Retinal pigment epithelial cell (primary cell): ENCODE measurements at places on chromosomes 4 and X.

- no peak for DNase-seq
These were observed 37.7 kb downstream of the NHS start for GRCh38 chrX:17412692-17413091.

- no peak for DNase-seq
These were observed 1648.0 kb downstream of the STIM2 start for GRCh38 chr4:28508636-28509035.

GRCh38 chr4:176360446-176360845 lies 40.7 kb downstream of the SPCS3 start:
- DNase-seq = no peak

- no peak for DNase-seq
These were observed 392.9 kb downstream of the UNC5C start for GRCh38 chr4:95155759-95156451.

- DNase-seq = no peak
These were observed 13.0 kb downstream of the PNMA6E start for GRCh38 chrX:153387987-153388721.

- peak; percentile 32 for DNase-seq
These were observed 60.4 kb downstream of the NRK start for GRCh38 chrX:105882581-105883275.

DNA sequence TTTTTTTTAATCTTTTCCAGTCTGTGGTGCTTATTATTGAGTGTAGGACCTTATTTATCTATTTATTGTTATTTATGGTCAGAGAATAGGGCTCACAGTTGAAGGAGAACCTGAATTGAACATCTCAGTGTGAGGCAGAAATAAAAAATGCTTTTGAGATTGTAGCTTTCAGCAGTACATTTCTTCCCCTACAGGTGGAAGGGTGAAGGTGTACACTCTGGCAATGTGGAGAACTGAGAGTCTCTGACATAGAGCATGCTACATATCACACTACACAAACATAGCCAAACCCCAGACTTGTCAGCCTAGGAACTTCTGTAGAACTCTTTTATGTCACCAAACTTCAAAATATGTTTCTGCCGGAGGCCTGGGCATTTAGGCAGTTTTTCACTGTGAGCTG lies 140.2 kb downstream of the STIM2 start:
- DNase-seq = no peak

DNA sequence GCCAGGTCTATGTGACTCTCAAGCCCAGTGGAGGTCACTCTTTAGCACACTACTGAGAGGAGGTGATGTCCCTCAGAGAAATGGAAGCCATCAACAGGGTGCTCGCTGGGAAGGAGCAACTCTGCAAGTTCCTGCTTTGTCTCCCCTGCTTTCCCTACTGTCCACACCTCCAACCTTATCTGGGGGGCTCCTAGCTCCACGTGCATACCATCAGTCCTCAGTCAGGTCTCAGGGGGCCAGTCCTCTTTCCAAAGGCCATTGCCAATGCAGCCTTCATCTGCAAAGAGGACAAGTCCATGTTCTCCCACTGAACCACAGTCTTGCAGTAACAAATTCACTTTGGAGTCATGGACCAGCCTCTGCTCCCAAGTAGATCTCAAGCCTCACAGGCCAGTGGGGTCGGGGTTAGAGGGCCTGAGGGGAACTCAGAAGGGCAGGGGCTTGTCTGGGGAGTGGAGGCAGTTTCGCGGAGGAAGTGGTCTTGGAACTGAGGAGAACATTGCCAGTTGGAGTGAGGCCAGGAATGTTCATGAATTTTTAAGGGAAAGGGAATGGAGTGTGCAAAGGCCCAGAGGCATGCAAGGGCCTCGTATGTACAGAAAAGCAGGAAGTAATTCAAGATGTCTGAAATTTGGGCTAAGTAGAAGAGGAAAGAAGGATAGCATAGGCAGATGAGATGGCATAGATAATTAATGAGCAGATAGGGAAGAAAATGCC lies 8.9 kb downstream of the RTL5 start:
- DNase-seq = no peak

DNA sequence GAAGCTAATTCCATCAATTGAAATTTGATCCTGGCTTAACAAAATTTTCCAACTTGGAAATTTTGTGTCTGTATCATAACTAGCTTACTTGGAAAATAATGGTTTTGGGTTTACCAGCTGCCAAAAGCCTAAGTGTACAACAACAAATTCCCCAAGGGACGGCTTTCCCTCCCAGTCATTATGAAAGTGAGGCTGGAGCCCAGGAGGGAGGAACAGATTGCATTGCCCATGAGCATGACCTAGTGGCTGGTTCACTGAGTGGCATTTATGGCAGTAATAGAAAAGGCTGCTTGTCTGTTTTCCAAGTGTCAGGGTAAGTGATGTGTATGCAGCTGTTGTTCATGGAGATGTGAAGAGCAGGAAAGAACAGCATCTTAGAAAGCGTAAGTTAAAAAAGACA lies 70.8 kb upstream of the HHIP start:
- no peak for DNase-seq

DNA sequence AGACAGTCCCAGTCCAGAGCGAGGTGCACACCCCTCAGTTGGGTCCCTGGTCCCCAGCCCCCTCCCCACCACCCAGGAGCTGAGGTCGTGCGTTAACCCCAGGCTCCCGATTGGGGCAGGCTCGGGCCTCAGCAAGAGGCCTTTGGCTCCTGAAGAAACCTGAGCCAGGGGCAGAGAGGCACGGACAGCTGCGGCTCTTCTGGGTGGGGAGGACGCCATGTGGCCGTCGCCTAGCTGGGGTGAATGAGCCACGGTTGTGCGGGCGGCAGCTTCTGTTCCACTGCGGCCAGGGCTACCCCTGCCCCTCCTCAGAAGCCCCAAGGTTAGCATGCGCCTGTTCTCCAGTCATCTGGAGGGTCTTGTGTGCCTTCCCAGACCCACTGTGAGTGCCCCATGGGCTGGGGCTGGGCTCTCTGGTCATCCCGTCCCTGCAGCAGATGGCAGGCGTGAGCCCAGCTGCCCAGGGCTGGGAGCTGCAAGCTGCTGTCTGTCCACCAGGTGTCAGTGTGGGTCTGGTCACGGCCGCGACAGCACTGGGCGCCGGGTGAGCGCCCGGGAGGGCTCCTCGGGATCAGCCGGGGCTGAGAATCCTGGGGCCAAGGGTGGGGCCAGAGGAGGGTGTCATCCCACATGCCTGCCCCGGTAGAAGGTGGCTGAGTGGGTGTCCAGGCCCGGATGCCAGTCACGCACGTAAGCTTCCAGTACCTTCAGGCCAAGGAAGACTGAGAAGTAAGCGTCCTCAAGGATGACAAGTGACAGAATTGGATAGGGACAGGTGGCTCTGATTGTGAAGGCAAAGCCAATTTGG lies 21.9 kb downstream of the ATP2B3 start:
- DNase-seq = no peak

DNA sequence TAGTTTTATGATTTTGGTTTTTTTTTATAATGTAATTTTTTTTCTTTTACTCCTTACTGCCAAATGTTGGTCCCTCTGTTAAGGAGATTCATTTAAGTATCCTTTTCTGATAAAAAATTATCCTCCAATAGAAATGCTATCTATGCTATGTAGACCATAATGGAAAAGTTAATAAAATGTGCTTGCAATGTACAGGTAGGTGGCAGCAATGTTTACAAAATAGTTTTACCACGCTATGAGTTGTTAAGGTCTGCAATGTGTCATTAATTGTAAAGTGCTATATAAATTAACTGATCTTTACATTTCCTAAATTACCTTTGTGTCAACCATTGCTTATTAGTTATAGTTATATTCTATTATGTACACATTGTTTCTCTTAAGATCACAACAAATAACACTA lies 3.8 kb upstream of the CENPC start:
- DNase-seq = peak; percentile 10

DNA sequence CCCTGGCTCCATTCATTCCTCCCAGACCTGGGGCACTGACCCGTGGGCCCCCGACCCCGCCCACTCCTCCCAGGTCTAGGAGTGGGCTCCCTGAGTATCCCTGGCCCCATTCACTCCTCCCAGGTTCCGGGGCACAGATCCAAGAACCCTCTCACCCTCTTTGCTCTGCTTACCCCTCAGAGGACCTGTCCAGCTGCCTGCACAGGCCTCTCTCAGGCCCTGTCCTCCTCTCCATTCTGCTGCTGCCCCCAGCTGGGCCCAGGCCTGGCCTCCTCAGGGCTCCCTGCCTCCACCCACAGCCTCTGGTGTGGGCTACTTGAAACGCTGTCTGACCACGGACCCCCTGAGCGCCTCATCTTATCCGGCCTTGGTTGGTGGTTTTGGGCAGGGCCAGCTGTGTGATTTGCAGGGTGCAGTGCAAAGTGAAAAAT lies 217.7 kb upstream of the PSAPL1 start:
- no peak for DNase-seq

- DNase-seq = no peak
These were observed 7.9 kb upstream of the EMCN start for GRCh38 chr4:100525686-100526085.

- DNase-seq = no peak
These were observed 32.6 kb downstream of the STAG2 start for GRCh38 chrX:123993904-123994635.

GRCh38 chrX:11100281-11101035 lies 10.7 kb upstream of the HCCS start:
- DNase-seq = peak; percentile 31

DNA sequence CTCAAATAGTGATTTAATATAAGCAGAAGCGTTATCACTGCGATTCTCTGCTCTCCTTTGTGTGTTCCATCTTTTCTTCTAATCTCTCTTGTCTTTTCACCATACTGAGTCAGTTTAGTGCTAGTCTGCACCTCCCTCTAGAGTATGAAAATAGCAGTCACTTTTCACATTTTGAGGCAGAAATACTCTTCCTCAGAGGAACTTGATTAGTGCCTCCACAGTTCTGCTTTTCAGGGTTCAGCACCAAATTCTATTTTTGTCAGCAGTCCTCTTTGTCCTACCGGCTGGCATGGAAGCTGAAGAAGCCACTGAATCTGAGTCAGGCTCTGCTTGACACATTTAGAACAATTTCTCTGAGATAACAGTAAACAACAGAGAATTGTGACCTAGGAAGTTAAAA lies 49.7 kb upstream of the ANKRD17 start:
- DNase-seq = no peak

DNA sequence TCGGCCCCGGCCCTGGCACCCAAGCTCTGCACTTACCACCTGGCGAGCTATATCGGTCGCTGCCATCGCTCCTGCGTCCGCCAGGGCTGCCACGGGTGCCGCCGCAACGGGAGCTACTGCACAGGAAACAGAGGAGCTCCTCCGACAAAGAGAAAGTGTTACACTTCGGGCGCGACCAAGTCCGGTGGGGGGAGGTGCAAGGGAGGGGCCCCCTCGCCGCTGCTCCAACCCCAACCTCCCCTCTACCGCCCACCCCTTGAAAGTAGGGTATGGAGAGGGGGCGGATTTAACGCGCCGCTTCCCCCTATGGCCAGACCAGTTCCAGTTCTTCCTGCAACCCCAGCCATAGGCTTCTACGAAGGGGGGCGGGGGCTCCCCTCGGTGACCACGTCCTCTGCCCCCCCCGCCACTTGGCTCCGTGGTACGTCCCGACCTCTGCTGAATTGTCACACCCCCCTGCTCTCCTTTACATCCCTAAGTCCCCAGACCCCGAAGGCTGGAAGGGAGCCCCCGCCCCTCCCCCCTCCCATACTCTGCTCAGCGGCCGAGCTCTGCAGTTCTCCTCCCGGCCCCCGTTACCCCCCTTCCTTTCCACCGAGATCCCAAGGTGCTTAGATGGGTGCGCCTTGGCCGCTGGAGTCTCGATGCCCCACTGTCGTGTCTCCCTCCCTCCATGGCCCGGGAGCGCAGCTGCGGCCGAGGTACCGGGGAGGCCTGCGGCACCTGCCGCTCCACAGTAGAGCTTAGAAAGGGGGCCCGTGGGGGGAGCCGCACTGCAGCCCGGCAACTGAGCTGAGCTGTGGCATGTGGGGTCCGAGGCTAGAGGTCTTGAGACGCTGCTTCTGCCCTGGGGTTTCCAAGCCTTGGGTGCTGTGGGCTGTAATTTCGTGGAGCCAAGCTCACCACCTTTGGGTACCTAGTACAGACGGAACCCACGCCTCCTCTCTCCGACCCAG lies at the start of gene SEPTIN6:
Gene SEPTIN6 (minus strand): TSS at position 129 of the 956 bp plus-strand sequence. CDS start 63 bp downstream, at position 66.
- no peak for DNase-seq

- DNase-seq = peak; percentile 62
These were observed 37.1 kb upstream of the HERC6 start for GRCh38 chr4:88341227-88342192.

DNA sequence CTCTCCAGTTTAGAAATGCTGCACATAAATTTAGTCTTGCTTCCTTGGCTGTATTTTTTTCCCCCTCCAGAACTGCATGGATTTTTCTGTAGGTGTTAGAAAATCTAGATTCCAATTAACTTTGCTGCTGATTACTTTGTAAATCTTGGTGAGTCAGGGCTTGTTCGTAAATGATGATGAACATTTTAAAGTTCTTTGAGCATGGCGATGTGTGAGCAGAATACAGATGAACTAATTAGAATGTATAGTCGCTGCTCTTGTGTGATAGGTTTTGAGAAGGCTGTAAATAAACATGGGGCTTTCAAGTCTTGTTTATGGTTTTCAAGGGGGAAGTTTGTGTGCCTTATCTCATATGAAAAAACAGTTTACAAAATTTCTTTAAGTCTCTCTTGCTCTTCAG lies 23.3 kb downstream of the LIMCH1 start:
- DNase-seq = no peak

GRCh38 chr4:102103368-102103767 lies 241.9 kb downstream of the SLC39A8 start:
- no peak for DNase-seq

DNA sequence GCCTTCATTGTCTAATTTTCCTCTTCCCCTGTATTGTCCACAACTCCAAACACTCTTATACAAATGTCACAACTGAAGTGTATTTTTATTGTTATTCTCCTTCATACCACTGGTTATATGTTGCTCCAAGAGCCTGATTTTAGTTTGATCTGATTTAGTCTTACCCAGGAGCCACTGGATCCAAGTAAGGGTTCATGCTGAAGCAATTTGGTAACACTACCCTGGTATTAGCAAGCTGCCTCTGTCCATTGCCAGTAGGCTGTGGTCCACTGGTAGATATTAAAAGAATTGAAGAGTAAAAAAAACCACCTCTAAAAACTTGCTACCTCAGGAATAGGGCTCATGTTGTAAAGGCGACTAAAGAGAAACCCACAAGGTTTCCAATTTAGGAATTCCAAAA lies 41.2 kb downstream of the AMOT start:
- DNase-seq = no peak

DNA sequence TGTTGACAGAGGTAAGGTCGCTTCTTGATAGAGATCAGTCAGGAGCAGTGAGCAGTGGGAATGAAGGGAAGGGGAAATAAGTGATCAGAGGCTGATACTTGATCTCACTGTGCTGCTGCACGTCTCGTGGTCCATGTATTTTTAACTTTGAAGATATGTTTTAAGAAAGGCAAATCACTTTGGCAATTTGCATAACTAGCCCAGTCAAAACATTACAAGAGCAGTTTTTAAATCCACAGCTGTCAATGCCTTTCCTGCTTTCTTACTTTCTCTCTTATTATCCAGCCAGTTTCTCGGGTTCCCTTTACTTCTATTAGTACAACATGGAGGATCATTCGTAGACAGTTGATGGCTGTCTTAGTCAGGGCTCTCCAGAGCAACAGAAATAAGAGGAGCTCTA lies 472.8 kb downstream of the TMA16 start:
- DNase-seq = no peak

- no peak for DNase-seq
These were observed 41.0 kb downstream of the UGT2B28 start for GRCh38 chr4:69321153-69321729.
